ENCODE measurements at places on chromosomes 13 and 19.
A peak's percentile ranks its signal among the peaks of the same experiment; 100 is the strongest.

DNA sequence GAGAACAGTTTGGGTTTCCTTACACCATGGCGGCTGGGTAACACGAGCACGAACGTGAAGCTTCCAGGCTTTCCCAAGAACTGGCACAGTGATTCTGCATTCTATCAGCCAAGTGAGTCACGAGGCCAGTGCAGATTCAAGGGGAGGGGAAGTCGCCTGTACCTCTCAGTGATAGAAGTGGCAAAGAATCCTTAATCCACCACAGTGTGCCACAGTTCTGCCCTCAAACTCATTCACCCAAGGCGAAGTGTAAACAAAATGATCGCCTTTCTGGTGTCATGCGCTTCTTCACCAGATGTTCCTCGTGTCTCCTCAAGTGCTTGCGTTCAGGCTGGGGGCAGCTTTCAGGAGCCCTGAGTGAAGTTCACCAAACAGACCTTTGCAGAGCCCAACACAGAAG lies 24.9 kb upstream of the AMER2 start:
- no peak for DNase-seq

DNA sequence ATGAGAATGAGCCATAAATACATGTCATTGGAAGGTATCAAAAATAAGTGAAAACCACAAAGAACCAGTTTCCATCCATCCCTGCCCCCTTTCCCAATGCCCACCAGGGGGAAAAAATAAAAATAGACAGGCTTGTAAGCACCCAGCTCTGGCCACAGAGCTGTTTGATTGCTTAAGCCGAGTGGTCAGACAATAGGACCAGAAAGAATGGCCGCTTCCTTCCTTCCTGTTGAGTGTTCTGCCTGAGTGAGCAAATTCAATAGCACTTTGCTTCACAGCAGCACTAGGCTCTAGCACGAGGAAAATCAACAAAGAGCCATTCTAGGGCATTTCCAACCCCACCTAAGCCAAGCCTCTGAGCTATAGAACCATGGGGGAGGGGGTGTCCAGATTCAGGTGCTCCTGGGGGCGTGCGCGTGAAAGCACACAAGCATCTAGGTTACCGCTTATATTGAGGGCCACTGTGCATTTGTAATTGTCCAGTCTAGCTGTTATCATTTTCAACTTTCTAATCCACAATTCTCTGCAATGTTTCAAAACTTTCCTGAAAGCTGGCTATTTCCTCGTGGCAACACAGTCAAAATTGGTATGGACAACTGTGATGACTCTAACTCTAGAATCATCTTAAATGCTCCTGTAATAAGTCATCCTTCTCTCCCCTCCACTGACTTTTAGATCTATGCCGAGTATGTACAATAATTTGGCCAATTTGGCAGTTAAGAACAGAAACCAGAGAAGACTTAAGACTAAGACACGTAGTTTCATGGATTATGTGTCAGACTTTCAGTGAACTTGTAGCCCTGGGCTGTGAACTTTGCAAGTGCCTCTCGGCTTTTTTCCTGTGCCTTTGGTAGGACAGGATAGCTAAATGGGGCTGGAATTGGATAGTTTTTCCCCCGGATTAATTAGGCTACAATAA lies 64.3 kb downstream of the SPRY2 start:
- no peak for DNase-seq

GRCh38 chr19:670609-671075 lies 5.5 kb upstream of the FSTL3 start:
- DNase-seq, result no peak

DNA sequence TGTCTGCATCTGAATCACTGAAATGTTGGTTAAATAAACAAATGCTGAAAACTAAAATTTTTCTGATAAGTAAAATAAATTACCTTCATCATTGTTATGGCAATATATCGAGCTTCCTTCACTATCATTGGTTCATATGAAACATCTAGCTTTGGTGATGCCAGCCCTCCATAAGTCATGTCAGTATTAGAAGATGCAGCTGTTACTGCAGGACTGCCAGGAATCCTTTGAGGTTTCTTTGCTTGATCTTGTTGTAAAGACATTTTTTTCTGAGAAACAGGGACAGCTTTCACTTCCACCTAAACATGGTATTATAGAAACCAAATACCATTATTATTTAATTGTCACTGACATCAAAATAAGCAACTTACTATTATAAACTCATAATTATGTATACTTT lies 123.7 kb upstream of the FBXL3 start:
- DNase-seq, result no peak

DNA sequence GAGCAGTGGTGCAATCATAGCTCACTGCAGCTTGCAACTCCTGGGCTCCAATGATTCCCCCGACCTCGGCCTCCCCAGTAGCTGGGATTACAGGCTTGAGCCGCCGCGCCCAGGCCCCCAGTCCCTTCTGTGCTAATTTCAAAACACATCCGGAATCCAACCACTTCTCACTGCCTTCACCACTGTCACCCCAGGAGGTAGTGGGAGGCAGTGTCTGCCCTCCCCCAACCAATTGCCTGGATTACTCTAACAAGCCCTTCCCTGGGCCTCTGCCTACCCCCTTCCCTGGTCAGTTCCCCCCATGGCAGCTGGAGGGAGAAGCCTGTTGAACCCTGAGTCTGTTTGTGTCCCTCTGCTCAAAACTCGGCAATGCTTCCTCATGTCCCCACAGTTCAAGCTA lies 2.3 kb downstream of the PRAM1 start:
- no peak for DNase-seq

DNA sequence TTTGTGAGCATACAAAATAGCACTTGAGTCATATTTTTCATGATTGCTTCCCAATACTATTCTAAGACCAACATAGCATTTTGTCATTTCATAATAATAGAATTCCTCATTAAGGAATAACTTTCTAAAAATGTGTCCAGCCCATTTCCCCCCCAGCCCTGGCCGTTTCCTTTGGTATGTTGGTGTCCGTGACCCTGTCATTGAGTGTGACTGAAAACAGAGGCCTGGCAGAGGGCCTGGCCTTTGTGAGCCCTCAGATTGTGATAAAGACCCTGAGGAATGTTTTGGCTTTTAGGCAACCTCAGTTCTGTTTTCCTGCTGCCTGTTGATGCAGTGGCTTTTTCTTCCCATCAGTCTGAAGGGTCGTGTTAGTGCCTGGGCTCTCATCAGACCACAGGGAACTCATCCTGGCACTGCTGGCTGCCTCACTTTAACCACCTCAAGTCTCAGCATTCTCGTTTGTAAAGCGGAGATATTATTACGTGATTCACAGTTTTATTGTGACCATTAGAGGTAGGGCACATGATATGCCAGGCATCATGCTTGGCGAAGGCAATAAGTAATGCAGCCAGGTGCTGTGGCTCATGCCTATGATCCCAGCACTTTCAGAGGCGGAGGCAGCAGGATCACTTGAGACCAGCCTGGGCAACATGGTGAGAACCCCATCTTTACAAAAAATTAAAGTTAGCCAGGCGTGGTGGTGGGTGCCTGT lies 13.8 kb downstream of the SPINT2 start:
- DNase-seq, result no peak

DNA sequence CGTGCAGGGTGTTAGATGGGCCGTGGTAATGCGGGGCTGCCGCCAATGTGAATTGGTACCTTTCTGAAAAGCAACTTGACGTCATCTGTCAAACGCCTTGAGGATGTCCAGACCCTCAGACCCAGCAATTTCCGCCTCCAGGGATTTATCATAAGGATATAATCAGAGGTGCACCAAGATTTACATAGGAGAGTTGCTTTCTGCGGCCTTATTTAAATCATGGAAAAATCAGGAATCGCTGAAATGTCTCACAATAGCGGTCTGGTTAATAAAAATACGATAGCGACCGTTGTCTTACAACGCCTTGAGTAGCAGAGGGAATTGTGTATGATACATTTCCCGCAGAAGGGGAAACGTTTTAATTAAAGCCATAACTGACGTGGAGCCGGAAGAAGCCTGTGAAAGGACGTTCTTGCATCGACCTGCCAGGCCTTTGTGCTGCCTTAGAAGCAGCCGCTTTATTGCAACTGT lies 32.3 kb upstream of the NDUFS7 start:
- DNase-seq, result no peak

DNA sequence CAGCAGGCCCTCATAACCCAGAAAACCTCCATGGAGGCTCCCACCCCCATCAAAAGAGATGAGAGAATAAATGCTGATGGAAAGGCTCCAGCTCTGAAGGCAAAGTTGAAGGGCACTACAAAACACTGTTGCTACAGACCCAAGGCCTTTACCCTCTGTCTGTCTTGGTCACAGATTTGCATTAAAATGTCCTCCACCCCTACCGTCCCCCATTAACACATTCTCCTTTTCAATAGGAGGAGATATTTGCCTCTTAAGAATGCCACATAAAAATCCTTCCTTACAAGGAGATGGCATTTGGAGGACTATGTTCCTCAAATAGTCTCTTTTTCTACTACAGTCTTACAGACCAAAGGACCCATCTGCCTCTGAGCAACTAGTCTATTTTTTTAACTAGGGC lies 361.5 kb downstream of the ENOX1 start:
- no peak for DNase-seq

DNA sequence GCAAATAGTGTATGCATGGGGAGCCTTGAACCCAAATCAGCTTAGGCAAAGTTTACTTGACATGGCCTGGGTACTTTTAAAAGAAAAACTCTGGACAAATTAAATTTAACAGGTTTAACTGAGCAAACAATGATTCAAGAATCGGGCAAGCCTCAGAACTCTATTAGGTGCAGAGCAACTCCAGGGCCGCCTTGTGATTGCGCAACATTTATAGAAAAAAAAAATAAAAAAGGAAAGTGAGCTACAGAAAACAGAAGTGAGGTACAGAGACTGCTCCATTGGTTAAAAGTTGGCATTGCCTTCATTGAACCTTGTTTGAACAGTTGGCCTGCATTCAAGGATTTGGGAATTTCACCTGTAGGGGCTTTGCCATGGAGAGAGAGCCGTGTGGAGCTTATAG lies 421.0 kb upstream of the TSHZ3 start:
- no peak for DNase-seq

- peak; percentile 75 for DNase-seq
These were observed 5.7 kb downstream of the SHISA7 start for GRCh38 chr19:55437410-55437809.

DNA sequence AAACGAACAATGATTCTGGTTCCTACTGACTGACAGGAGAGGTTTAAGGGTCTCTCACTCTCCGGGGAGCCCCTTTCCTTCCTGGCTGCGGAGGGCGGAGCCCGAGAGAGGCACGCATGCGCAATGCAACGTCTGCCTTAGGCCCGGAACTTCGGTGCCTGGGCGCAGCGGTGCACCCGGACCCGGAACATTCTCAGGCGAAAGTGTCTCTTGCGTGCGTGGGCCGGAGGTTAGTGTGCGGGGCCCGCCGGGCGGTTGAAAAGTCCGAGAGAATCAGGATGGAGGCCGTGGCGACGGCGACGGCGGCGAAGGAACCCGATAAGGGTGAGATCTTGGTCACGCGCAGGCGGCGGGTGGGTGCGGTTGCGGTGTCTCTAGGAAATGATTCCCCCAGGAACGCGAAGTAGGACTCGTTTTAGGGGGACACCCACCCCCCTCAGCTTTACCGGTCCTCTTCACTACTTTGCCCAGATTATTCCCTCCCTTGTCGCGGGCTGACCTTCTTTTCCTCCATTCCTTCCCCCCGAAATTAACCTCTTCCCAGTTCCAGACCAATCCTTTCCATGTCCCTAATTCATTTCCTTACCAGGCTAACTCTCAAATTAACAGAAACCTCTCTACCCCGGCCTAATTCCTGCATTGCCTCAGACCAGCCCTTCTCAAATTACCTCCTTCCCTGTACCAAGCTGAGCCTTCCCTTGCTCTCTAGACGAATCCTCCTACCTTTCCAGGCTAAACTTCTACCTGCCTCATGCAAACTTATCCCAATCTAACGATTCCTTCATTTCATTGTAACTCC lies at the start of gene CCDC97:
Gene CCDC97, plus strand, starts transcription at position 140 of the 799 bp plus-strand sequence. Its CDS starts 139 bp downstream, at position 279.
- DNase-seq, result peak; percentile 94

- DNase-seq, result no peak
These were observed 135.0 kb downstream of the IER2 start for GRCh38 chr19:13284929-13285928.

DNA sequence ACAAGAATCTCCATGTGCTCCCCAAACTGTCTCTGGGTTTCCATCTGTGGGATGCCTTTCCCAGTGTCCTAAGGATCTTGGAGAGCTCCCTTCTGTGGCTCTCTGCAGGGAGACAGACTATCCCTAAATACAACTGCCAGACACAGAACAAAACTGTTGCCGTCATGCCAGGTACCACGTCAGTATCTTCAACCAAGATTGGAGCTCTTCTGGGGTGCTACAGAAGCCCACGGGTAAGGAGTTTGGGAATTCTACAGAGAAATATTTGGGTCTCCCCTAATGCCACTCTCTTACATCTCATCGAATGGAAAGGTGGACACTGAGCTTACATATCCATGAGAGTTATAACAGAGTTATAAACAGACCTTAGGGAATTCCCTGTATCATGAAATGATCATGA lies 4.9 kb upstream of the MBD3L3 start:
- DNase-seq, result no peak

GRCh38 chr13:35484384-35484783 lies 7.9 kb upstream of the MAB21L1 start:
- DNase-seq, result no peak

DNA sequence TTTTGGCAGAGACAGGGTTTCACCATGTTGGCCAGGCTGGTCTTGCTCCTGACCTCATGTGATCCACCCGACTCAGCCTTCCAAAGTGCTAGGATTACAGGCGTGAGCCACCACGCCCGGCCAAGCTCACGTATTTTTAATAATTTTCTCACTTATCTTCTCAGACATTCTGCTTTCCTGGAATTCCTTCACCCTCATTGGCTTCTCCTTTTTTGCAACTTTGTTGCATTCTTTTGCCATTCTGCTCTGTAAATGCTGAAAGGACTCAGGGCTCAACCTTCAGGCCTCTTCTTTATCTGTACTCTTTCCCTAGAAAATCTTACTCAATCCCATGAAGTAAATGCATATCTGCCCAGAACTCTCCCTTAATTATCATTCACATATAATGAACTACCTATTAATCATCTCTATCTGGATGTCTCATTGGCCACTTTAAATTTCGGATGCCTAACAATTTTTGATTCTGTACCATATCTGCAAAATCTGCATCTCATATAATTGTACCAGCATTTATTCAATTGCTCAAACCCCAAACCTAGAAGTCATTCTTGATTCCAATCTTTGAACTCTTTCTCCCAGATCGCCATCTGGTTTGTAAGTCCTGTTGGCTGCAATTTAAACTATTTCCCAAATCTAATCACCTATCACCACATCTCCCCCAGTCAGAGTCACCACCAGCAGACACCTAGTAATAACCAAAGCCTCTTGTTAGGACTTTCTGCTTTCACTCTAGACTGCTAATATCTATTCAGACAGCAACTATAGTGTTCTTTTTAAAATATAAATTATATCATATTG lies 18.2 kb upstream of the OXGR1 start:
- no peak for DNase-seq
